NCI-H748 treated with DMSO at 0.1 percent for 48 hours (cell line): ENCODE measurements at places on chromosomes 7 and 10.

GRCh38 chr7:107628461-107629064, 32.1 kb upstream of the SLC26A4 start:
- DNase-seq, result no peak

- no peak for DNase-seq
These were observed 15.4 kb upstream of the TSPAN13 start for GRCh38 chr7:16738011-16738688.

DNA sequence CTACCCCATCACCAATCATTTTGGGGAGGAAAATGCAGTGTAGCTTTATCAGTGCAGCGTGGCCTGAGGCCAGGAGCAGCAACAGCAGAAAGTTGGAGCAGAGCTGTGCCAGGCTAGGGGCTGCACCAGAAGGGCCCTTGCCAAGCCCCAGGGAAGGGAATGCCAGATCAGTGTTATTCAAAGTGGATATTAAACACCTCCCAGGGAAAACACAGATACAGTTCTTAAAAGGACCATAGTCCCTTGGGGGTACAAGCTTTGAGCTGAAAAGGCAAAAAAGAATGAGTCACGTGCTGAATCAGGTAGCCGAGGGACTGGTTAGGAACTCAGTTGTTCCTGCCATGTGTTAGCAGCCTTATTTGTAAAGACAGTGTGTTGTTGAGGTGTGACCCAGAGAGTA, 54.0 kb downstream of the GSDME start:
- no peak for DNase-seq

DNA sequence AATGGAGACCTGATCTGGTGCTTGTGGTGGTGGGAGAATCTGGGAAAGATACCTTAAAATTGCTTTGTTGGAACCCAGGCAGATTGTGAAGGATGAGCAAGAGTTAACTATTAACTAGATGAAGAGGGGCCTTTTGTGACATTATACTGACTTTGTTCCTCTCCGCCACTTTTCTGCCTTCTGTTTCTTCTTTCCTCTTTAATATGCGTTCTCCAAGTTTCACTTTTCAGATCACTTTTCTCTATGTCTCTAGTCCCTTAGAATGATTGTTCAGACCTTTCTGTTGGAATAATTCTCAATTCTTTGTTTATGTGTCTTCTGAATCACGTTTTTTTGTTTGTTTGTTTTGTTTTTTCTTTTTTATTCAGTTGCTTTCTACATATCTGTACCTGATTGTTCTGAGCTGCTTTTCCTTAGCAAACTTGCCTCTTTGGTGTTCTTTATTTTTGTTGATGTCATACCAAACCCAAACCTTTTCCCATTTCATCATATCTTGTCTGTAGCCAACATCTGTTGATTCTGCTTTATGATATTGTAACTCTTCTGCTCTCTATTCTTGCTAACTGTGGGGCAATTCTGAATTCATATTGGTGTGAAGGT, 2.8 kb downstream of the BMPR1A start:
- no peak for DNase-seq

DNA sequence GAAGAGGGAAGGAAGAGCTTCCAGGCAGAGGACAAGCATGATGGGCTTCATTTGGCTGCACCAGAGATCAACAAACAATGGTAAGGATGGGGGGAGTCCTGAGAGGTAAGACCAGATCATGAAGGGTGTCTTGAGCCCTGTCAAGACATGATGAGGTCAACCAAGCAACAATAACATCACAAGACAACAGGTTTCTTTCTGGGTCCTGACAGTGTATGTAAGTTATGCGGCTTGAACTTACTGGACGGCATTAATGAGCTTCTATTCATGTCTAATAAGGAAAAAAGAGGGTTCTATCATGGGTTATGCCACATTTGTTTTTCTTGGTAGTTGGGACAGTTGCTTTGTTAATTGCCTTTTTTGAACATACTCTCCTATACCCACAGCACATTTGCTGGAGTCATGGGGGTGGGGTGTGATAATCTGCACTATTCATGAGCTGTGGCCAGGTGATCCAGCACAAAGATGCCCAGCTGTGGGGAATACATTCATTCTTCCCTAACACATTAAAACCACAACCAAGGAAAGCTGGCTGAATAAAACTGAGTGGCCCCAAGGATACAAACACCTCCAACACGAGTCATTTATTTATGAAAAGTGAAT, 168.8 kb upstream of the KLF14 start:
- no peak for DNase-seq

DNA sequence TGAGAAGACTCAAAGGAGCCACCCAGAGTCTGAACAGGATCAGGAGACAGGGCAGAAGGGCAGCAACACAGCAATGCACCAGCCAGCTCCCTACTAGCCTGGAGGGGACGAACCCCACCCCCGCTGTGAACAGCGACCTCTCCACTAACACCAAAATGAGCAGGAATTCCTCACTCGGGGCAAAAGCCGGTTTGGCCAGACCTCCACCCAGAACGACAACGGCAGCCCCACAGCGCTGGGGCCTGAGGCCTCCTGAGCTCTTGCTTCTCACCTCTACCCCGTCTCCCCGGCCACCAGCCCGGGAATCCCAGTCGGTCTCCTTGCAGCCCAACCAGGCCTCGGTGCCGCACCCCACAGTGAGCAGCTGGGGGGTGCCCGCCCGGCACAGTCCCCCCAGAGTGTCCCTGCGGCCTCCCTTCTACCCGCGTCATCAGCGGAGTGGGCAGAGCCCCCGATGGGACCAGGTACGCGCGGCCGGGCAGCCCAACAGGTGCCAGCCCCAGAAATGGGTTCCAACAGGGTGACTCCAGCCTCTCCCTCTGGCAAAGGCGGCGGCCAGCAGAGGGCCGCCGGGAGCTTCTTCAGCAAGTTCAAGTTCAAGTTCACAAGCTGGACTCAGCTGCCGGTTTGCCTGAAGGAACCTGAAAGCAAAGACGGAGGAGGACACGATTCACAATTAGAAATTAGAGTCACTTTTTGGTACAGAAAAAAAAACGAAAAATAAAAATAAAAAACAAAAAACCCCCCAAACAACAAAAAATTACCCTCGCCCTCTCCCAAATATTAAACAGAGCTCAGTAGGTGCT, 129.0 kb downstream of the MARCHF5 start:
- no peak for DNase-seq

GRCh38 chr7:35991511-35992232, 161.4 kb upstream of the EEPD1 start:
- no peak for DNase-seq

- DNase-seq, result no peak
These were observed 104.3 kb upstream of the CAV2 start for GRCh38 chr7:116395141-116395791.

DNA sequence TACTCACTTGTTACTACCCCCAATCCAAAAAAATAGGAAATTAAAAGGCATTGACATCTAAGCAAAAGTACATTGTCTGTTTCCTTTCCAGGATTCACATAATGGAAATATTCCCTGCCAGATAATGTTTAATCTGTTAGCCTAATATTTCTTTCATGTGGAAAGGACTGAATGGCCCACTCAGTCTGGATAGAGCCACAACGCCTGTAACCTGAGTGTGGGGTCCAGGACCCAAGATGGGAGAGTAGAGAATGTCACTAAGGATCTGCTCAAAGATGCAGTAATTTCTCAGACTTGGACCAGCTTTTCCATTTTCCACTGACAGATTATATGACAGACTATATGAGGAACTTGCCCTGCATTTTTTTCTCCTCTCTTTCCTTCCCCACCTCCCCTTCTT, 1088.9 kb downstream of the KCNMA1 start:
- DNase-seq, result no peak

DNA sequence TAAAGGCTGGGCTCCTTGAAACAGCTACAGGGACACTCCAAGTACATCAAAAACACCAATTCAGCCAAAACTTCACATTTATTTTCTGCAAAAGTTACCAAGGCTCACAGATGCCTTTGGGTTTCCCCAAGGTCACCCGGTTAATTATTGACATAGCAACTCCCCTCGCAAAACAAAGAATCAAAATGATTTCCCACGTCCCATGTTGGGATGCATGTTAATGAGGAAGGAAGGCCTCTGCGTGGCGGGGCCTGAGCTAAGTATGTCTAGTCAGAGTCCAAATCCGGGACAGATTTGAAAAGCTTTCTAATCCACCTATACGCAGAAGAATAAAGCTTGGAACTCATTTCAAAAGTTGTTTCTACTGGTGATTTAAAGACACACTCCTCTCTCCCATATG, 535 bp upstream of the TMEM72 start:
- DNase-seq, result no peak

GRCh38 chr7:70634071-70634470, 497.9 kb upstream of the GALNT17 start:
- DNase-seq, result no peak

DNA sequence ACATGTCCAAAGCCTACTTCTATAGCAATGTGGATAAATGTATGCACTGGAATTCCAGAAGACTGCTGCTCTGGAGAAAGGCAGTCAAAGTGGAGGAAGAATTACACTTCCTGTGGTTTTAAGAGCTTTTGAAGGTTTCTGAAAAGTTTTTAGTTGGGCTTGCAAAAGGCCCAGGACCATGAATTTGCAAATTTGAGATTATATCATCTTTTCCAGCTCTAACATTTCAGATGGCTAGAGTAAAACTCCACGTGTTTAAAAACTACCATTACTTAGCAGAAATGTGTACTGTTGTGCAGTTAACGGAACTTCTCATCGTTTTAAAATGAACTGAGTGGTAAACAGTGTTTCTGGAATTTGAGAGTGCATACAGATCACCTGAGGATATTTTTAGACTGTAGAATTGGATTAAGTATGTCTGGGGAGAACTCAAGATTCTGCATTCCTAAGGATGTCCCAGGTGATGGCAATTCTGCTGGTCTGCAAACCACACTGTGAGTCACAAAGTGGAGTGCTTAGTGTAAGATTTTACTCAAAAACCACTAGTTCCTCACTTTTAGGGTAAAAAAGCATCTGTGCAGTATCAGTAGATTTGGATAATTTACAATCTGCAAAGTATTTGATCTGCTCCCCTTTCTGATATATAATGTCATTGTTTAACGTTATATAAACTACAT, 32.9 kb upstream of the CCDC71L start:
- DNase-seq, result no peak

GRCh38 chr7:121666306-121666705, 206.7 kb upstream of the PTPRZ1 start:
- no peak for DNase-seq

GRCh38 chr7:71912476-71912875, 499.7 kb downstream of the CALN1 start:
- DNase-seq, result no peak

- DNase-seq, result peak; percentile 52
These were observed at the start of gene CWF19L1 for GRCh38 chr10:100267239-100268104. CWF19L1 (minus strand) TSS chr10:100267638; CDS start chr10:100267593, 45 bp downstream.

GRCh38 chr7:116899308-116899707, 36.9 kb downstream of the CAPZA2 start:
- DNase-seq, result no peak

DNA sequence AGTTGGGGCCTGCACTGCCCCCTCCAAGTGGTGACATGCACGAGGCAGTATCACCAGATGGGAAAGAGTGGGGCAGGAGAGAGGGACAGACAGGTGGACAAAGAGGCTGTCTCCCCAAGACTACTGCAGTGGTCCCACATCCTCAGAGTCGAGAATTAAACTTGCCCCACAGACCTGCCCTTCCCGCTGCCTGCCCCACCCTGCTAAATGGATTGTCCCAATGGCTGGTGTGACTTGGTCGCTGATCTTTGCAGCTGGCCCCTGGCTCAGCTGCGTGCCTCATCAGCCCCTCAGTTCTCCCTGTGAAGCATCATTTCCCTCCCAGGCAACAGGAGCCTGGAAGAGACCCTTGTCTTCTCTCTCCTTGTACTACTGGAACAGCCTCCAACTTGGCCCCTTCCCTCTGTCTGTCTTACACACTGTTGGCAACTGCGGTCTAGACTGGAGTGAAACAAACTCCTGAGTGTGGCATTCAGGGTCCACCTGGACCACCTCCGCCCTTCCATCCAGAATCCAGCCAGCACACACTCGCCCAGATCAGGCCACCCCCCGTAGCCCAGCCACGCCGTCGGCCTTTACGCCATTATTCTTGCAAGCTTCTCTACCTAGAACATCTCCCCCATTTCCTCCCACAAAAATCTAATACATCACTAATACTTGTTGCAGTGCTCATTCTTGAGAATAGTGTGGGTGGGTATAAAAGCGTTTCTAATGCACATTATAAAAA, 275.1 kb downstream of the CELF2 start:
- DNase-seq, result no peak

GRCh38 chr10:109647627-109648026, 275.7 kb downstream of the XPNPEP1 start:
- no peak for DNase-seq

DNA sequence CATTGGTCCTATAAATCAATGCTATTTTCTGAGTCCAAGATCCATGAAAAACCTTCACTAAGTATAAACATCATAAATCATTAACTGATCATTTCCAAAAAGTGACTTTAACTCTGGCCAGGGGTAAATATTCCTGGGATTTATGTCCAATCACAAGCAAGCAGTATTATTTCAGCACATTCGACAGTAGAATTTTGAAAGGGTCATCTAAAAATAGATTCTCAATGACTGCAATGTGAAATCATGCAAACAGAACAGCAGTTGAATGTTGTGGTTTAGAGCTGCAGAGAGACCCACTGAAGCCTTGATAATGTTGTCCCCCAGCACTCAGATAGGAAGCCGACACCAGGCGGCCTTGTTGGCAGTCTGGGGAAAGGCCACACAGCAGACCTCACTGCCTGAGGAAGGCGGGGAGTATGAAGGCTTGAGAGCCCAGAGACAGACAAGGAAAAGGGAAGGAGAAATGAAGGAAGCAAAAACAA, 38.1 kb downstream of the FAM107B start:
- DNase-seq, result no peak

GRCh38 chr10:119541046-119541445, 1.5 kb downstream of the RGS10 start:
- DNase-seq, result no peak

GRCh38 chr7:42686594-42687156, 225.2 kb downstream of the C7orf25 start:
- DNase-seq, result no peak

DNA sequence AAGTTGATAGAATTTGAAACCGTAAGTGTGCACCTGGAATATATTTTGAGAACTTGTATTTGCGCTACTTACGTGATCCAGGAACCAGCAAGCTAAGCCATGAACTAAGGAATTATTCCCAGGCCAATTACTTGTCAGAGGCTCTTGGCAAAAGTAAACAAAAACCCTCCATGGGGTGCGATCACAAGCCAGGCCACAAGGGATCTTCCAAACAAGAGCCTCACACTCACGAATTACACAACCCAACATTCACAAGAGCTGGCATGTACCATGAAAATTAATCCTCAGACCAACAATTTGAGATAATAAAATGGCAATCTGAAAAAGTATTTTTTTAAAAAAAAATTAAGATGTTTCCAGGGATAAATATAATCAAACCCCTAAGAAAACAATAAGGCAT, 467.0 kb upstream of the AKR1E2 start:
- DNase-seq, result no peak

DNA sequence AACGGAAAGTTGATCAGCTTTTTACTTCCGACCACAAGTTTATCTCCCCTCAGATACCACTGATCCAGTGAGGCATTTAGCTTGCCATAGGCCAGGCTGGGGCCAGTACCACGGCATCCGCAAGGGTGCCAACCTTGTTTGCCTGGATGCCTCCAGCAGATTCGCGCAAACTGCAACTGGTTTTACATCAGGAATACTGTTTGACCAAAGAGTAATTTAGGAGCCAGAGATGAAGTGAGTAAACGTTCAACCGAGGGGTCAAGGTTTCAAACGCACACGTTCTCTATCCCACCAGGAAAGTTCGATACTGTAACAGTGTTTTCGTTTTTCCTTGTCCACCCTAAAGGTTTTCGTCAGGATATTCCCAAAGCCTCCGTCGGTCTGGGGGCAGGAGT, 266 bp upstream of the MDFIC start:
- peak; percentile 19 for DNase-seq
